ENCODE measurements at places on chromosomes 7 and 10.
A peak's percentile ranks its signal among the peaks of the same experiment; 100 is the strongest.

DNA sequence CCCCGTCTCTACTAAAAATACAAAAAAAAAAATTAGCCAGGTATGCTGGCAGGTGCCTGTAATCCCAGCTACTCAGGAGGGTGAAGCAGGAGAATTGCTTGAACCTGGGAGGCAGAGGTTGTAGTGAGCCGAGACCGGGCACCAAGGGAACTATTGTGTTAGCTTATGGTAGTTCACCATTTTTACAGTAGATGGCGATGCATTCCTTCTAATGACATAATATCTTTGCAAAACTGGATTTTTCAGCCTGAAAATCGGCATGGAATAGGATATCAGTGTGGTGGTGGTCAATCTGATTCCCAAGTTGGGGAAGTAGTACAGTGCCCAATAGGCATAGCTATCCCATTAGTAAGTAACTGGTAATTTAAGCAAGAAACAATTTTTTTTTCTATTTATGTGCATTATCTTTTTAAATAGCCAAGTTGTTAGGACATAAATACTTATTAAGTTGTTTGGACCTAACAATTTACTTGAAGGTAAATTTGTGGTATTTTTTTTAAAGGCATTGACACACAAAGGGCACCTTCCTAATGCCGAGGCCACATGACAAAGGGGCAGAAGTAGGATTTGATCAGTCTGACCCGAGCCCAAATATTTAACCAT lies 17.6 kb upstream of the IMPDH1 start:
- DNase-seq = no peak

DNA sequence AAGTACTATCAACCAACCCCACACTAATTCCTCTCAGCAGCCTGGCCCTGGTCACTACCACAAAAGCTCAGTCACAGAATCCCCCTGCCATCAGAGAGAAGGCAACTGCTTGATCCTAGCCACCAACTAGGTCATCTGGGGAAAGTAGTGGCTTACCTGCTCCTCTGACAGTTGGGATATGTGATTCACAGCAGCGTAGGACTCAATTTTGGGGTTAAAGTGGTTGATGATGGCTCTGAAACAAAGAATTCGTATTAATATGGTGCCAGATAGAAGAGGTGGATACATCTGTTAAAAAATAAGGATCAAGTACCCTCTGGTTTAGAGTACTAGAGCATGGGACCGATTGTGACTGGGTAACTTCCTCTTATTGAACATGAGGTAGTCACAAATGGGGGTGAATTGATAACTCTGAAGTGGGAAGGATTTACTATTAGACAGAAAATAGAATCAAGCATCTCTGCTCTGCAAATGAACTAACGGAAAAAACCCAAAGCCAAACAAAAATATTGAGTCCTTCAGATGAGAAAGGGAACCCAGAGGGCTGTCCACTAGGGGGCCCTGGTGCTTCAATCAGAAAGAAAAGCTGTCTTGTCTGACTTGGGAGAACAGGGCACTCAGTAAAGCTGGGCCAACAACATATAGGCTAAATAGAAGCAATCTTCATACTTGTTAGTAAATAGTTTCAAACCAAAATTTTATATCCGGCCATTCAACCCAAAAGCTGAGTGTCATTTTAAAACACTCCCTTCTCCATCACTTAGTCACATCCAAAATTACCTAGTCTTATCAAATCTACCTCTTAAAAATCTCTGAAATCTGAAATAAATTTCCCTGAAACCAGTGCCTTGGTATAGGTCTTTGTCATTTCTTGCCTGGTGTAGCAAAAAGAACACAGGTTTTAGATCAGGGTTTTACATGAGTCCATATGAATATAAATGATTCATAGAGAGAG lies 45.9 kb upstream of the KCNIP2 start:
- DNase-seq = peak; percentile 21

- DNase-seq = no peak
Observed at GRCh38 chr10:127524229-127524628, 24.9 kb upstream of the NPS start.

GRCh38 chr7:144903201-144903600 lies 67.3 kb upstream of the TPK1 start:
- DNase-seq = no peak

DNA sequence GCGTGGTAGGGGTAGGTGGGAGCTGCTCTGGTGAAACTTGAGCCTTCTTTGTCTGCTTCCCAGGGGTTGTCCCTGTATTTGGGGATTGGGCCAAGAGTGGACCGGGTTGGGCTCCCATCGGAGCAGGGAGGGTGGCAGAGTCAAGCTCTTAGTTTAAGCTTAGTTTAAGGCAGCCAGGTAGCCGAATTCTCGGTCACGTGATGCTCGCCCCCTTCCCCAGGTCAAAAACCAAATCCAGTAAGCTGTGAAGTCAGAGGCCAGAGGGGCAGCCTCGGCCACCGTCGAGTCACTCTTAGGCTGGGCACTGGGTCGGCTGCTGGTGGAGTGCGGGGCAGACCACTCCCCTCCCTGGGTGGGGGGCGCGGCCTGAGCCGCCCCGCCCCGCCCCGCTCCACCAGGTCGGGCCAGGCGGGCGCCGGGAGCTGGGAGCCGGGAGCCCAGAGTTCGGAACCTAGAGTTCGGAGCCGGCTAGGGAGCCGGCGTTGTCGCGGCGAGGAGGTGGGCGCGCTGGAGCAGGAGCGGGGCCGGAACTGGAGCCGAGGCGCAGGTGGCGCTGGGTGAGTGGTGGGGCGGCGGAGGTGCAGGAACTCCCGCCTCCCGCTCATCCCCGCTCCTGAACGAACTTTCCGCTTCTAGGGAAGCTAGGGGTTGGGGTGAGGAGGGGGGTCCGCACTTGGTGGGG lies 2.8 kb upstream of the LZTS2 start:
- no peak for DNase-seq

- peak; percentile 39 for DNase-seq
Observed at GRCh38 chr7:38463277-38464225, 167.6 kb downstream of the AMPH start.

GRCh38 chr7:50292165-50292757 lies 12.3 kb upstream of the IKZF1 start:
- DNase-seq = no peak

DNA sequence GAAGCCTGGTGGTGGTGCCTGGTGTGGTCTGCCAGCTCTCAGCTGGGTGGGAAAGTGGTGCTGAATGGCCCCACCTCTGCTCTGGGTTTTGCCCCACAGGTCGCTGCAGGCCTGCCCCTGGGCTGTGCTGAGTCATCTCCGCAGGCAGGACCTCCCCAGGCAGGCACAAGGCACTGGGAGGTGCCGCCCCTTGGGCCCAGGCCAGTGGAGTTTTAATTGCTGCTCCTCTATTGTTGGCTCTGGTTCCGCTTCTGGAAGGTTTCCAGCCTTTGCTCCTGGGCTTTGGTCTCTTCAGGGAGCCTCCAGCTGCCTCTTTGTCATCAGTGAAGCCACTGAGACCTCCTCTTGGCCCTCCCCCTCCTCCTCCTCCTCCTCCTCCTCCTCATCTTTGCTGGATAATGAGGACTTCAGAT lies 180.3 kb upstream of the GRB10 start:
- no peak for DNase-seq

DNA sequence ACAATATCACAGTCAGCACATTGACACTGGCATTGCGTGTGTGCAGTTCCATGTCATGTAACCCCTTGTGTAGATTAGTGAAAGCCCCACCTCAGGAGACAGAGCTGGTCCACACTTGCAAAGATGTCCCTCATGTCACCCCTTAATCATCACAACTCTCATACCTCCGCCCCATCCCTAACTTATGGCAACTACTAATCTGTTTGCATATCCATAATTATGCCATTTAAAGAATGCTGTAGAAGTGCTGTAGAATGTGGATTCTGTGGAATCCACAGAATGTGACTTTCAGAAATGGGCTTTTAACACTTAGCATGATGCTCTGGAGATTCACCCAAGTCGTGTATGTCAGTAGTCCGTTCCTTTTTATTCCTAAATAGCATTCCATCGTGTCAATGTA lies 102.8 kb upstream of the VSTM2A start:
- no peak for DNase-seq

DNA sequence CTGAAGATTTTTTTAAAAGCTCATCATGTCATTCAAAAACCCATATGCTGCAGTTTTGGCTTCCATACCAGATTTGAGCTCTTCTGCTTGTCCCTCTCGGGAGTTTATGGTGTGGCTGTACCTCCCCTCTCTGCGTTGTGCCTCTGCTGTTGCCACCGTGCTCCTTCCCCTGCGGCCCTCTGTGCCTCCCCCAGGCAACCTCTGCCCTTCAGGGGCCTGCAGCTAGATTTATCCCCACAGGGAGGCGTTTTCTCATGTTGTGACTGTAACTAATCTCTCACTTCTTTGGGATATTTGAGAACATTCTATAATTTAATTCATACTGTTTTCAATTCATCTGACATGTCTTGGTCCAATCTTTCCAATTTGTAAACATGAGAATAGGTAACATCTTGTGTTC lies 52.7 kb downstream of the TASOR2 start:
- no peak for DNase-seq

GRCh38 chr7:16558761-16559302 lies 32.2 kb downstream of the LRRC72 start:
- no peak for DNase-seq

DNA sequence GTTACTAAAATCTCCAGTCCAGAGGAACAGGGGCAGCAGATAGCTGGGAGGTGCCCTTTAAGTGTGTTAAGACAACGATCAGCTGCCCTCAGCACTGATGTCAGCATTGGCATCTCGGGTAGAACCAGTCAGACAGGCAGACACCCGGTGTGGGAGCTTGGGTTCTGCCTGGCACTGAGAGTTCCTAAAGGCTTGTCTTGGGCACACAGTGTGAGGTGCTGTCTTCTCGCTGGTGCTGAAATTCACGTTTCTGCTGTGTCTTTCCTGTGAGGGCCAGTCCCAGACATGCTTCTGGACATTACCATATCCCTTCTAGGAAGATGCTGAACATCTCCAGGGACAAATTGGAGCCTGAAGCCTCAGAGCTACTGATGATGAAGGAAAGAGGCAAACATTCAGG lies 156.2 kb downstream of the DNAJB6 start:
- no peak for DNase-seq

DNA sequence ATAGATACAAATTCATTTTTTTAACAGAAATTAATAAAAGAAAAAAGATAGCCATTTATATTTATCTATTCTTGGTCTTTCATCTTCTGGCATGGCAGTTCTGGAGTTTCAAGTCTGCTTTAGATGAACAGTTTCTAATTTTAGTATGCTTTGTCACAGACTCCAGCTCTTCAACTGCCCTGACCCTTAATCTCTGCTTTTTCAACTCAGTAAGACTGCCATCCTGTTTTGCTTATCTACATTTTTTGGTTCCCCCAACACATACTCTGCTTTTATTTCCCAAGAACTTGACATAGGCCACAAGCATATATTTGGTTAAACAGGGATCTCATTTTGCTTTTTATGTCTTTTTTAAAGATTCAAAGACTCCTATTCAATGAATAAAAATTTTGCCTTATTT lies 309.3 kb upstream of the KCND2 start:
- no peak for DNase-seq

- no peak for DNase-seq
Observed at GRCh38 chr7:157537056-157537455, 200.3 kb downstream of the DNAJB6 start.

DNA sequence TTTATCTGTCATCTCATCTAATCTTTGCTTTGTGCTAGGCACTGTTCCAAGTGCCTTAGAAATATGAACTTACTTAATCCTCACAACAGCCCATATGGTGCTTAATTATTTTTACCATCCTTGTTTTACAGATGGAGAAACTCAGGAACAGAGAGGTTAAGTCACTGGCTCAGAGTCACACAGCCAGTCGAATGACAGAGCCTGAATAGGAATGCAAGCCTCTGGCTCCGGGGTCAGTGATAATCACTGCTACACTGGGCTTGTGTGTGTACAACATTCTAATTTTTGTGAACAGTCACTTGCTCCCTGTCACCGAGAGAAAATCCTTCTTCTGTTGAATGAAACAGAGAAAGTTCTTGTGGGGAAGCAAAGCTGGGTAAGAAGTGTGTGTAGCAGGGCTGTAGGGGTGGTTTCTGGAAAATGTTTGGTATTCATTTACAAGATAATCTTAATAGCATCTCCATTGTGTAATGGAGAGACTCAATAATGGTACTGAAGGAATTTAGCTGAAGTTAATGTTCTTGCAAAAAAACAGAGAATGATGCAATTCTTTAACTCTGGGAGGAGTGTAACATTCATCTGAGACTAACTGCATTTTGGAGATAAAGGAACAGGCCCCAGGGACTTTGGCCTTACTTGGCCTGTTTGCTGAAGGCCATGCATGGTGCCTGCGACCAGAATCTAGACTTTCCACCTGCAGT lies 290.6 kb downstream of the FRMD4A start:
- no peak for DNase-seq
